ENCODE measurements at places on chromosomes 1 and 21.

DNA sequence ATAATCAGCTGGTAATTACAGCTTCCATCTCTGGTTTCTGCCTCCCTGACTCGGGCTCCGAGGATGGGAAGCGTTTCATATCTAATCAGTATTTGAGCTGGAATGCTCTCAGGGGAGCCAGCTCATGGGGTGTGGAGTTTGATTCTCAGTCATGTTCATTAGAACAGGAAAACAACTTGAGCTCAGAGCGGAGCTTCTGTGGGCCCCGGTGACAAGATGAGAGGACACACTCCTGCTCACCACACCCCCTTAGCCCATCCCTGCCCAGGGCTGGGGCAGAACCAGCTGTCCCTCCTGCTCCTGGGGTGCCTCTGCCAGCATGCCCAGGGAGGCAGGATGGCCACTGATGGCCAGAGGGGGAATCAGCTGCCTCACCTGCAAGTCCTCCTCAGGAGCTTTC, 726.0 kb downstream of the PTPRU start:
- no peak for DNase-seq

DNA sequence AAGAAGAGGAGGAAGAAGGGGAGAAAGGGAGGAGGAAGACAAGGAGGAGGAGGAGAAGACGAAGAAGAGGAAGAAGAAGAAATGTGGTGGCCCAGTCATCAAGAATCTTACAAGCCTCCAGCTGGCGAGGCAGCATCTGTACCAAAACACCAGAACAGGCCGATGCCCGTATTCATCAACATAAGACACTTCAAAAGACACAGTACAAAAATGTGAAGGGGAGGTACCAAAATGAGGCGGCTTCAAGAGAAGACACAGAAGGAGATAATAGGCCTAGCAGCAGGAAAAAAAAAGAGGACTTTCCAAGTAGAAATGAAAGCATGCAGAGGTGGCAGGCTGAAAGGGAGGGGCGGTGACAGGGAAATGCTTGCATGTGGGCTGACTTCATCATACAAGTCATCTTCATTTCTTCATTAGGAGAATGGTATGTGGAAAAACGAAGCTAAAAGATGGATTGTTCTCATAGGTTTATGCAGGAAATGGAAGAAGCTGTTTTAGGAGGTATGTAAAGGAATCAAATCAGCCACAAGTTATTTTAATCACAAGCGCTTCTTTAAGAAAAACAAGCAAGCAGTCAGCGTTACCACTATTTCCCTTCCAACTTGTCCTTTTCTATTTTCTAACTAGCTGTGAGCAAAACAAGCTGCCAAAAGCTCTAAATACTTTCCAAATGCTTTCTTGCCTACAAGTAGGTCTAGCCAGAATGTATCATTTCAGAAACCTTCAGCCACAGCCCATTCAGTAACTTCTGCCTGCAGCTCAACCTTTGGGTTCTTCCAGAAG, 192.3 kb downstream of the SLC45A1 start:
- DNase-seq, result no peak

- DNase-seq, result no peak
Observed at GRCh38 chr1:68542586-68542985, 45.7 kb upstream of the DEPDC1 start.

- DNase-seq, result no peak
Observed at GRCh38 chr1:15146971-15147376, 6.6 kb upstream of the TMEM51 start.

GRCh38 chr1:83857103-83857502, 141.8 kb downstream of the TTLL7 start:
- DNase-seq, result peak; percentile 21

GRCh38 chr1:171653796-171654195, 1.3 kb upstream of the MYOC start:
- DNase-seq, result no peak

DNA sequence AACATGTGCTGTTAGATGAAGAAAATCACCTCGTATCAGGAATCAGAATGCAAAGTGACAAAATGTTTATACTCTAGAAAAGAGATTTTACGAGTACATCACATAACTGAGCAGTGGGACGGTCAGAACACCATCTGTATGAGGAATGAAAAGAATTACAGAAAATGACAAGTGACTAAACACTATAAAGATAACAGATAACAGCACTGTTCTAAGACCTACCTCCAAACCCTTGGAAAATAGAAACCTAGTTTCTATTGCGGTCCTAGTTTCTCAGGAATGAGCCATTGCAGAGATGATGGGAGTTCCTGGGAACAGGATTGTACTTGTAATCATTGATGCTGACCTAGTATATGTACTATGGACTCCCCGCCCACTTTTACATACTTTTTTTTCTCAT, 839.4 kb upstream of the ADAMTS5 start:
- no peak for DNase-seq

GRCh38 chr1:212698467-212699103, 1.1 kb downstream of the BATF3 start:
- no peak for DNase-seq

All from NCI-H2107 (cell line).